ENCODE measurements at places on chromosomes 11 and 22. TPM values are rescaled to one million over a fixed set of nuclear protein-coding genes. Genes with fewer than 3 reads are reported as not detected.
A peak's percentile ranks its signal among the peaks of the same experiment; 100 is the strongest.

DNA sequence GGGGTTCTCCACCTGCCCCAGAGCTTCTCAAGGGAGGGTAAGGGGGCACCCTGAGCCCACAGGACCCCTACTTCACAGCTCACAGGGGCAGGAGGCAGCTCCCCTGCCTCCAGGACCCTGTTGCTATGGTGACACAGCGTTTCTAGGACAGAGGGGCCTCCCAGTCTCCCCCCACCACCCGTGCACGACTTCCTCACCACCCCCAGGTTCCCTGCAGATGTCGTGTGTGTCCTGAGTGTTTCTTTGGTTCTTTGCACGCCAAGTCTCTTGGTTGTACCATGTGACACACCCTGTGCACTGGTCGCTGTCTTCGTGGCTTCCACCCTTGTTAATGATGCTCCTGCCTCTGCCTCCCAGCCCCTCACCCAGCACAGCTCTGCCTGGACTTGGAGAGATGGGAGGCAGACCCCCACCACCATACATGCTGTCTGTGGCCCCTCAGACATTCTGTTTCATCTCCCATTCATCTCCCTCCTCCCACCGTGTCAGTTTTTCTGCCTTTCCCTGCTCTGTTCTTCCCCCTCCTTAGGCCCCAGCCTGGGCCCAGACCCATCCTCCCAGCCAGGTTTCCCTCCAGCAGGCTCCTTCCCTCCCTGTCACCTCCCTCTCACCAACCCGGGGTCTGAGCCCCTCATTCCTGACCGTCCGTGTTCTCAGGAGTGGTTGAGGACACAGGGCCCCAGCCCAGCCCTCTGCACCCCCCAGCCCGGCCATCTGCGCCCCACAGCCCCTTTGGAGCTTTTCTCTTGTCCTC lies 24.5 kb upstream of the RAB1B start:
- DNase-seq, result no peak

- peak; percentile 22 for DNase-seq
Measured at GRCh38 chr22:44202261-44202789, 21.6 kb downstream of the PARVG start.

GRCh38 chr11:129131316-129131715 lies 60.8 kb downstream of the ARHGAP32 start:
- no peak for DNase-seq

SLC39A13 gene
- 37.7 TPM for total RNA-seq

DNA sequence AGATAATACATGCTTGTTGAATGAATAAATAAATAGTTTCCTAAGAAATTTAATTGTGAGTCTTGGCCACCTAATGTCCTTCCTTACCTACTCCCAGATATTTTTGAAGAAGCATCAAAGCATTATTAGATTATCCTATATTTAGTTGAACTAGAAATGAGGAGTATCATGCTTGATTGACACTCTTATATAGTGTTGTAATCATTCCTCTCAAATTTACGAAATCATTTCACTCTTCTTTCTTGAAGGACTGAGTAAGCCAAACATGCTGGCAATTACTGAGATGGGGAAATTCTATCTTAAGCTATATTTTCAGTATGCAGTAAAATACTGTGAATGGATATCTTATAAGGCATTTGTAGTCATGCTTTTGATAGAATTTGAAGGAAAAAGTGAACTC lies 189.0 kb downstream of the LUZP2 start:
- no peak for DNase-seq

GRCh38 chr11:45053736-45054446 lies 92.5 kb upstream of the PRDM11 start:
- no peak for DNase-seq

DNA sequence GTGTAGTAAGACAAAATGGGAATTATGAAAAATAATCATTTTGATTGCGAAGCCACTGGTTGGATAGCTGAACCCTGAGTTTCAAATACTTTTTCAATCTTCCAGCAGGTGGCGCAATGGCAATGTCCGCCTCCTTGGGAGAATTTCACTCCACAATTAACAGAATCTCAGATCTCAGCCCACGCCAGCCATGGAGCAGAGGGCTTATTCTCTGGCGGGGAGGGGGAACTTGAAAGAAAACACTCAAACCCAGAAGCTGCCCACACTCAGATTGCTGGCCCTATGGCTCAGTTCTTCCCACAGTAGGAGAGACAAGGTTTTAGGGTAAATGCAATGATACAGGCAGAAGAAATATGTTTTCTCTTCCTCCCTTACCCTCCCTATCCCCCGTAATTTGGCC lies 38.7 kb upstream of the RCN1 start:
- DNase-seq, result peak; percentile 66

GRCh38 chr22:44646141-44646540 lies 55.9 kb upstream of the PRR5 start:
- no peak for DNase-seq

TMPRSS13 gene
- total RNA-seq, result 0.09 TPM
